ENCODE measurements at places on chromosomes 1 and 21.

- DNase-seq: no peak
Measured at GRCh38 chr1:205593532-205593931, 38.3 kb downstream of the ELK4 start.

GRCh38 chr1:39275836-39276507, 71.5 kb downstream of the MACF1 start:
- DNase-seq: no peak

GRCh38 chr1:41314376-41315145, 46.7 kb upstream of the FOXO6 start:
- no peak for DNase-seq

- no peak for DNase-seq
Measured at GRCh38 chr1:159177272-159177907, 6.0 kb downstream of the CADM3 start.

- no peak for DNase-seq
Measured at GRCh38 chr1:171344473-171344820, 30.5 kb downstream of the FMO4 start.

- no peak for DNase-seq
Measured at GRCh38 chr1:152968248-152968647, 2.2 kb upstream of the SPRR4 start.

DNA sequence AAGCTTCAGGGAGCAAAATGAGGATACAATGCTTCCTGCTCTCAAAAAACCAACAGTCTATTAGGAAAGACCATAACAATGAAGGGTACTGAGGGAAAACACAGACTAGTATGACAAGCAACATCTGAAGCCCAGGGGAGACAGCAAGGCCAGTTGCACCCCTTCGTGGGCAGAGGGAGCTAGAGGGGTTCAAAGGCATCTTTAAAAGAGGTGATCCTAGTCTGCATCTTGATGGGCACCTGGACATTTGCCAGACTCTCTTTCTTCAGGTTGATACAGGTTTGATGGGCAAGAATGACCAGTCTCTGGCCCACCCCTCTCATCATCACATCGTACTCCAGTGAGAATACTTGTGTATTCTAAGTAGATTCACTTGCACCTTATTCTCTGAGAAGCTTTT, 177.7 kb downstream of the VAV3 start:
- no peak for DNase-seq

DNA sequence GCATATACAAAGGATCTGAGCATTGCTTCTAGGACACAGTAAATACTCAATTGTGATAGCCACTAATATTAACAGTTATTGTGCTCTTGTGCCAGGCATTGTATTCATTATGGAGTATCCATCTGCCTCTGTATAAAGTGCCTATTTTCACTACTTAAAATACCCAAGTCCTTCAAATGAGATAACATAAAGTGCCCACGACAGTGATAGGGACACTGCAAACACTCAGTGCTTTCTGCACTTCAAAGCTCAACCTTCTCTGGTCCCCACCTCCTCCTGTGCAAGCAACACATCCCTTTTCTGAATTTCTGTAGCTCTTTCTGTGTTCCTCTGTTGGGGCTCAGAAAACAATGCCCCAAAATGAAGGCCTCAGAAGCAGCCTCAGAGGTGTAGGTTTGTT, 6.6 kb upstream of the DDAH1 start:
- no peak for DNase-seq

DNA sequence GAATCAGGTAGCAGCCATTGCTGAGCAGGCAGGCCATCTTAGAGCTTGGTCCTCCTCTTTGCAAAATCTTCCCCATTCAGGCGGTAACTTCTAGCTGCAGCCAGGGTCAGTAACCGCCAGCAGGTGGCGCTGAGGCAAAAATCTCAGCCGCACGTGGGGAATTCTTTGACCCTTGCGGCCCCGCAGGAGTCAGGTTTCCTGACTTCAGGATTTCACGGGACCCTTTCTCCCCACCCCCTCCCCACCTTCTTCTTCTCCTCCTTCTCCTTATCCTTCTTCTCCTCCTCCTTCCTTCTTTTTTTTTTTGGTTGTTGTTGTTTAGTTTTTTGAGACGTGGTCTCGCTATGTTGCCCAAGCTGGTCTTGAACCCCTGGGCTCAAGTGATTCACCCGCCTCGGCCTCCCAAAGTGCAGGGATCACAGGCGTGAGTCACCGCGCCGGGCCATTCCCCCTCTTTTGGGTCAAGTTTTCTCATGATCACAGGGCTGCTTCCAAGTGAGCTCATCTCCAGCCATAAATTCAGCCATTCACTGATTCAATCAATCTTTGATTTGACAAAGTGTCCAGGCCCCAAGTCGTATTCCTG, 33.4 kb upstream of the TENT5B start:
- no peak for DNase-seq

DNA sequence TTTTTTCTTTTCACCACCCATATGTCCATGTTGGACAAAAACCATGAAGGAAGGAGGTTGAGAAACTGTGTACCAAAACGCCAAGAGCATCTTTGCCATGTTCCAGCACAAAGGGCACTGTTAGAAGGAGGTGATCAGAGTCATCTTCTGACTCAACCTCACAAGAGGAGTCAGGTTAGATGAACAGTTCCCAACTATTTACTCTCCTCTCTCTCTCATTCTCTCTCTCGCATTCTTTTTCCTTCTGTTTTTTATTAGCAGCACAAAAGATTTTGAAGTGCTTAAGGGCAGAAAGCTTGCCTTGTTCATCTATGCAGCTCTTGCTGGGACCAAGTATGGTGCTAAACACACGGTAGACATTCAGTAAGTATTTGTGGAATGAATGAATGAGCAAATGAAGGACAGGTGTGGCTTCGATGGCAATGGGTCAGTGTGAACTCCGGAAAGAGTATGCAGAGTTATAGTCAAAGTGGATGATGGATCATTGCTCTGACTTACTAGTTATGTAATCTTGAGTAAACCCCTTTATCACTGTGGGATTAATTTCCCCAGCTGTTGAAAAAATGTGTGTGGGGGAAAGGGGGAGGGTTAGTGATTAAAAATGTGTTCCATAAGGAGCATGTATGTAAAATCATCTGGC, 33.9 kb downstream of the DDR2 start:
- no peak for DNase-seq

DNA sequence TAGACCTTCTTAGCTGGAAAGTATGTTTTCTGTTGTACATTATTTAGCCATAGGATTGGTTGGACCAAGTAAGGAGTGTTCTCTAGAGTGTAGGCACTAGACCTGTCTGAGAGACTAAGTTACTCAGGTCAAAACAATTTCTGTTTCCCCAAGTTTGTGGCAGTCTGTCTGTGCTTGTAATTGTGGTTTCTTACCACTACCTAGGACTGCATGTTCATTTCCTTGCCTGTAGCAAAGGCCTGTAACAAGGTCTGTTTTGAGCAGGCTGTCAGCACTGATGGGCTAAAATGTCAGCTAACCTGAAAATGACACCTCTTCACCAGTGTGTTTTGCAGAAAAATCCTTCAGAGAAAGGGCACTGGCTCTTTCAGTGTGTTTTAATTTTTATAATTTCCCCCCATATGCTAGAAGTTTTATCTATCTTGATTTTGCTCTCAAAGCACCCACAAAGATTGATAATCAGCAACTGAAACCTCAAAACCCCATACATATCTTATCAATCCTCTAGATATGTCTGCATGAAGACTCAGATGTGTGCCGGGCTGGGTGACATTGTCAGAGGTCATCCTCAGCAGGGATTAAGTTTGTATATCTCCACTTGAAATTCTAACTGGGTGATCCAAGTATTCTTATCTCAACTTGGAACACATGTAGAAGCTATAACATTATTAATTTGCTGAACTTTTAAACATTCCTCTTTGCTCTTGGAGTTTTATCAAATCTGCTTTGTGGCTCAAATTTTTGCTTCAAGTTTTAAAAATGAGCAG, 50.7 kb upstream of the ST6GALNAC3 start:
- no peak for DNase-seq

DNA sequence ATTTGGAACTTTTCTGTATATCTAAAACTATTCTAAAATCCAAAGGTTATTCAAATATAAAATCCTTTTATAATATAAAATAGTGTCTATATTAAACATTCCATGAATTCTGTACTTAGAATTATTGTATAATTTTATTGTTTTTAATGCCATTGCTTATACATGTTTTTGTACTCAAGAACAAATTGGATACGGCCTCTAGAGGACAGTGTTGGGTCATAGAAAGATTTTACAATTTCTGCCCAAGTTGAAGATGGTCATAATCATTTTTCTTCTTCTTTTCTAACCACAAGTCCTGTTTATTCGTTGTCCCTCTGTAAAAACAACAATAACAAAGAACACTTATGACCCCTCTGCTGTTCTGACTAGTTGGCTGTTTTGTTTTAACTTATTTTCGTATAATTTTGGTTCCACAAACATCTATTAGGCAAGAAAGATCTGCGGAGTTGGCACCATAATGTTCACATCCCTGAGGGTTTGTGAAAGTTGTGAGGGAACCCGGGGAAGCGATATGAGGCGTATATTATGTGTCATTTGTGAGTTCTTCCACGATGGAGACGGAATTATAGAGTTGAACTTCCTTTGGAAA, 75.7 kb upstream of the KIF26B start:
- no peak for DNase-seq

GRCh38 chr21:37769656-37770055, 146.6 kb downstream of the KCNJ6 start:
- no peak for DNase-seq

GRCh38 chr21:14259747-14260146, 43.8 kb downstream of the RBM11 start:
- DNase-seq: no peak

- peak; percentile 44 for DNase-seq
Measured at GRCh38 chr21:44758781-44759627, 42.6 kb downstream of the UBE2G2 start.

- DNase-seq: peak; percentile 80
Measured at GRCh38 chr1:119358636-119359035, 9.9 kb upstream of the HAO2 start.

DNA sequence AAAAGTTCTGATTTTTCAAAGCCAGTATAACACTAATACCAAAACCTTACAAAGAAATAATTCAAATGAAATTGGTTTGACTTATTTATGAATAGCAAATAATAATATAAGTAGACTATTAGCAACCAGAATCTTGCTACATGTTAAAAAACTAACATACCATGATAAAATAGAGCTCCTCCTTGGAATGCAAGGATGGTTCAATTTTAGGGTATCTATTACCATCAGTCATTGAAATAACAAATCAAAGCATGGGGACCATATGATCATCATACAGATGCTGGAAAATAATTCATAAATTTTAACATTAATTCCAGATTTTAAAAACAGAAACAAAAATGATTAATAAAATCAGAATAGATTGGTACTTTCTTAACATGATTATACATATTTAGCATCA, 66.3 kb downstream of the RRAGC start:
- DNase-seq: no peak

Data from RWPE2 (cell line).